ENCODE measurements at places on chromosomes 16 and 17. TPM values are rescaled to one million over a fixed set of nuclear protein-coding genes. Genes with fewer than 3 reads are reported as not detected.

DNA sequence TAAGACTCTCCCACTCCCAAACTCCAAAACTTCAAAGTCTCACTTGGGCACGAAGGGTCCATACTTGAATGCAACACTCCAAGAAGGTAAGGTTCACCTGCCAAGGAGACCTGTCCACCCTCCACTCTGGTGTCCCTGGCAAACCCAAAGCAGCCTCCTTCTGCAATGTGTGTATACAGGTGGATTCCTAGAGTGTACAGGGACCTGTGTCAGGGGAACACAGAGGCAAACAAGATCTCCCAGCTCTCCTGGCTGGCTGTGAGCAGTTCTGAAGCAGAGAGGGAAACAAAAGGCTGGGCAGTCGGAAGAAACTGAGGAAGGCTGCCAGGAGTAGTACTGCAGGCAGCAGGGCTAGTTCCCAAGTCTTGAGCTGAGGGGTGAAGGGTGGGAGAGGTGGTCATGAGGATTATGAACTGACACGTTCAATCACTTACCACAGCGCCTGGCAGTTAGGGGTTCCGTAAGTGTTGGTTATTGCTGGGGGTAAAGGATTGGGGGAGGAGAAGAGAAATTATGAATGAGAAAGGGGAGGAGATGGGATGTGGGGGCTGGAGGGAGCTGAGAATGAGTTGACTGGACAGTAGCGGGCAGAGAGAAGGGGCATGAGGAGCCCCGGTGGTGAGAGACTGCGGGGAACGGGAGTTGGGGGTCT, 795 bp downstream of the KCTD13 start:
- ATAC-seq = no peak

The CDH13 gene
- total RNA-seq = 1.3 TPM

DNA sequence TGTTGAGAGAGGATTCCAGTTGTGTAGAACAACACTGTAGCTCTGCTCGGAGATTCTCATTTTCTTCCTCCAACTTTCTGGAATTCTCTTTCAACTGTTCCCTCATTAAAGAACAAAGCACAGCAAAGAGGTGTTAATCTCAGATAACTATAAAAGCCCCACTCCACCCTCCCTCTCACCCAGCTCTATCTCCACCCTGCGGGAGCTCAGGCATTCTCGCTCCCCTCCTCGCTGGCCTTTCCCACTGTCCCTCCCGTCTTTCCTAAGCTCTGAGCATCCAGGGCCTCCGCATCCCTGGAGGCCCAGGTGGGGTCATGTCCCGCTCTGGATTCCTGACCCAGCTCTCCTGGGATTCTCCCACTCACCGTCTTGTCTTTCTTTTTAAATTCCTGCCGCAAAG, 35.1 kb downstream of the DHX38 start:
- no peak for ATAC-seq

The C17orf107 gene
- total RNA-seq = 3.9 TPM

The RPGRIP1L gene
- 27.4 TPM for total RNA-seq

Data from motor neuron (in vitro differentiated cells).